BE2C (cell line): ENCODE measurements at places on chromosomes 11 and 22.

GRCh38 chr11:117489999-117490679, 162.5 kb downstream of the CEP164 start:
- no peak for DNase-seq

DNA sequence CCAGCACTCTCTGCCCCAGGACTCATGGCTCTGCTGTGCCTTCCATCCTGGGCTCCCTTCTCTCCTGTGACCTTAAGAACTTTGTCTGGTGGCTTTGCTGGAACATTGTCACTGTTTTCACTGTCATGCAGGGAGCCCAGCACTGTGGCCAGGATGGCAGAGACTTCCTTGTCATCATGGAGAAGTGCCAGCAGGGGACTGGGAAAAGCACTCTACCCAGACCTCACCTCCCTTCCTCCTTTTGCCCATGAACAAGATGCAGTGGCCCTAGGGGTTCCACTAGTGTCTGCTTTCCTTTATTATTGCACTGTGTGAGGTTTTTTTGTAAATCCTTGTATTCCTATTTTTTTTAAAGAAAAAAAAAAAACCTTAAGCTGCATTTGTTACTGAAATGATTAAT, 2.9 kb upstream of the TTC36 start:
- no peak for DNase-seq

- DNase-seq, result peak; percentile 81
Measured at GRCh38 chr11:46389450-46390330, 1.9 kb downstream of the CHRM4 start.

GRCh38 chr11:62142921-62143320, 19.1 kb downstream of the INCENP start:
- no peak for DNase-seq

- no peak for DNase-seq
Measured at GRCh38 chr11:109241988-109242536, 179.9 kb upstream of the C11orf87 start.

DNA sequence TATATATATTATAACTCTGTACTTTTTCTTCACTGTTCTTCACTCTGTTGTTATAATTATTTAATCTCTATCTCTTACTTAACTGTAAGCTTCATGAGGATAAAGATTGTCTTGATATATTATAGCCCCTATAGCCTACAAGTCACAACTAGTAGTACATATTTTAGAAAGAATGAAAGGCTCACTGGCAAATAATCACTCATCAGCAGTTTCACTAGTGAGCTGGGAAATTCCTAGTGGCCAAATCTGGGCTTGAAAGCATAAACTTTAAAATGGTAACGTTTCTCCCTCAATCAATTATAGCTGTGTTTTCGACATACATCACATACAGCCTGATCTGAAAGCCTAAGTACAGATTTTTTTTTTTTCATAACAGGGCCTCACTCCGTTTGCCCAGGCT, 42.5 kb downstream of the CTSC start:
- DNase-seq, result no peak

- DNase-seq, result peak; percentile 62
Measured at GRCh38 chr22:24503137-24503842, 8.2 kb downstream of the UPB1 start.

DNA sequence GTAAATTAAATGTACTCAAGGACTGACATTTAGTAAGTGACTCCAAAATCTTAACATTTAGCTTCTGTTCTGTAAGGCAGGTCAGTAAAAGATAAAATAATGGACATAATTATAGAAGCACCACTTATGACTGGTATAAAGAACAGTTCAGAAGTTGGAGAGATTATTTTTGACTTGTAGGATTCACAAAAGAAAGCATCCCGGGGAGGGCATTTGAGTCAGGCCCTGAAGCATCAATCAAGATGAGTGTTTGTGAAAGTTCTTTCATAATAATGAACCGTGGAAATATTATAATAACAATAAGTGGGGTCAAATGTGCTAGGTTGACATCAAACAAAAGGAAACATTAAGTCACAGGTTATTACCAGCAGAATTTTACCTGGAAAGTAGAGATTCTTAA, 201.9 kb downstream of the DDX10 start:
- DNase-seq, result no peak

DNA sequence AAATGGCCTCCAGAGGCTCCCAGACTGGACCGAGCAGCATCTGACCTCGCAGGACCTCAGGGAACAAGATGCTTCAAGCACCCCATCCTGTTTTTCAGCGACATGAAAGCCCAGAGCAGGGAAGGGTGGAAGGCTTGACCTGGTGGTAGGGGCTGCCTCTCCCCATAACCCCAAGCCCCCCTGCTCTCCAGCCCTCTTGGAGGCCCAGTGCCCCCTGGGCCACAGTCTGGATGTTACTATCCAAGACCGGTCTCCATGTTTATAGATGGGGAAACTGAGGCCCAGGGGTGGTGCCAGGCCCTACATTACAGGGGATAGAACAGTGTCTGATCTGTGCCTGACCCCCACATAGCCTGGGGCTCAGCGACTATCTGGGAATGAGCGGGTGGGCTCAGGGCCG, 7.0 kb downstream of the FGF3 start:
- DNase-seq, result no peak

DNA sequence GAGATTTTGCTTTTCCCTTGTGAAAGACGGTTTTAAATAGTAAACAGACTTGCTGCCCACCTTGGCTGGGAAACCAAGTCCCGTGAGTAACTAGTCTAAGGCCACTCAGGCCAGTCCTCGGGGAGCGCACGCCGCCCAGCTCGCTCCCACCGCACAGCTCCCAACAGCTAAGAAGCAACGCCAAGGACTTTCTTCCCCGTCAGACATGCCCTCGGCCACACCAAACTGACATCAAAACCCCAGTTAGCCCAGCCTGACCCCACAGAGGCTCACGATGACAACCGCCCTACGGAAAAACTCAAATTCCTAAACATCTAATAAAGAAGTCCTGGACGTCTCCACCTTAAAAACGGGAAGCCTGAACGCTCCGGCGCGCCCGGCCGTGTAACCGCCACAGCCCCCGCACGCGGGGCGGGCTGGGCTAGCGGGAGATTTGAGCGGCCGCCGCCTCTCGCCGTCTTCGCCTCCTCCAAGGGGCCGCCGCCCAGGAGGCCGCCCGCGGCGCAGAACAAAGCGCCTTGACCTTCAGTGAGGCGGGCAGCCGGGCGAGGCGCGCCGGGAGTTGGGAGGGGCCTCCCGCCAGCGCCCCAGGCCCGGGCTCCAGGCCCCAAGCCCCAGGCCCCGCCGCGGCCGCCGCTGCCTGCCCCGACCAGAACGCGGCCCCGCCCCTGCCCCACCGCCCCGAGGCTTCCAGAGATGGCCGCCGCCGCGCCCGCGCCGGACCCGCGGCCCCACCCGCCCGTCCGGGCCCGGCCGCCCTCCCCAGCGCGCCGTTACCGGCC, 486 bp downstream of the NAP1L4 start:
- DNase-seq, result no peak

DNA sequence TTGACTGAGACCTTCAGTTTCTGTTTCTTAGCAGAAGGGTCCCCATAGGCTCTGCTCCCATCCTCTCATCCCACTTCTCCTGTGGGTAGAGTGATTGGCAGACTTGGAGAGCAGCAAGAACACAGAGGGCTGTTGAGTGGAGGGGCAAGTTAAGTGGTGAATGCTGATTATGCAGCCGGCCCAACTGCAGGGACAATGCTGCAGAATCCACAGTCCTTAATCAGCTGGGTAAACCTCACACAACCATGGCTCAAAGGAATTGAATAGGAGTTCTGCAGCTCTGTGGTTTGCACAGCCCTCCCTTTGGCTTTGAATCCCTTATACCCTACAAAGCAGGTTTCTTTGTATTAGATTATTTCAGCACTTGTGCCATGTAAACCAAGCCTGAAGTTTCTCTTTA, 161.1 kb downstream of the NAV2 start:
- no peak for DNase-seq

- DNase-seq, result peak; percentile 36
Measured at GRCh38 chr11:76292583-76293188, 86.4 kb upstream of the WNT11 start.

- DNase-seq, result no peak
Measured at GRCh38 chr22:28297504-28297903, 378.4 kb upstream of the PITPNB start.

DNA sequence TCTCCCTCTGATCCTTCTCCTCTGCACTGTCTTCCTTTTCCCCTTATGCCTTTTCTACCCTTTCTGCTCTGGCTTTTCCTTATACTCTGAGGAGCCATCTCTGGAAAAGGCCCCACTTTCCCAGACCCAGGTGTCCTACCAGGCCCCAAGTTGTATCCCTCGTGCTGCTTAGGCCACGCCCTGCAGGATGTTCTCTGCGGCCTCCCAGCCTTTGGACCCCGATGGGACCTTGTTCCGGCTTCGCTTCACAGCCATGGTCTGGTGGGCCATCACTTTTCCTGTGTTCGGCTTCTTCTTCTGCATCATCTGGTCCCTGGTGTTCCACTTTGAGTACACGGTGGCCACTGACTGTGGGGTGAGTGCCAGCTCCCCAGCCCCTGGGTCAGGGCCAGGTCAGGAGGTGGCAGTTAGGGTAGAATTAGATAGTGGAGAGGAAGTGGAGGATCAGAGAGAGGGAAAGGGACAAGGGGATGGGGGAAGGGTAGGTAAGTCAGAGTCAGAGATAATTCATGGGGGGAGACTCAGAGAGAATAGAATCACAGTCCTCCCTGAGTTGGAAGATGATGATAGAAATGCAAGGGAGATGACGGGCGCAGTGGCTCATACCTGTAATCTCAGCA, 8.9 kb downstream of the PGAP2 start:
- DNase-seq, result no peak

GRCh38 chr11:119505861-119506260, 82.9 kb upstream of the THY1 start:
- DNase-seq, result peak; percentile 77

GRCh38 chr22:39408807-39409206, 9.2 kb downstream of the TAB1 start:
- no peak for DNase-seq

DNA sequence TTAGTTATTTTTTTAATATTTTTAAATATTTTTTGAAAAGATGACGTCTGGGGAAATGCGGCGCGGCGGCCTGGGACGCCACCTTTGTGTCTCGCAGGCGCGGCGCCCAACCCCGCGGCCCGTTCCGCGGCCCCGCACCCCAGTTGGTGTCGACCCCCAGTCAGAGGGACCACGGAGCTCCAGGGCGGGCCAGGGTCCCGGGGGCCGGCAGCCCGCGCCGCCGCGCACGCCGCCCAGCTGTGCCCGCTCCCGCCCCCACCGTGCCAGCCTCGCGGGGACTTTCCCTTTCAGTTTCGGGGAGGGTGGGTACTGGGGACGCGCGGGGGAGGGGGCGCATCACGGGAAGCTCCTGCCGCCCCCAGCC, 1.6 kb downstream of the CCND1 start:
- no peak for DNase-seq

DNA sequence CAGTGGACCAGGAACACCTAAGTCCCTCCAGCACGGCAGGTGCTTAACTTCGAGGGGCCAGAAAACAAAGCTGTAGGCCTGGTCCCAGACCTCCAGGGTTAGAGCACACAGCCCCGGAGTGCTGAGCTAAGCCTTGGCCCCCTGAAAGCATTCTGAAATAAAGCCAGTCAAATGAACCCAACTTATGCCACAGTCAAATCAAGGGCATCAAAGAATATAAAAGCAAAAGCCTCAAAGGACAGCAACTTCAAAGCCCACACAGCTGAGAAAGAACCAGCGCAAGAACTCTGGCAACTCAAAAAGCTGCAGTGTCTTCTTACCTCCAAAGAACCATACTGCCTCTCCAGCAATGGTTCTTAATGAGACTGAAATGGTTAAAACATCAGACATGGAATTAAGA, 39.1 kb downstream of the TMEM123 start:
- no peak for DNase-seq

GRCh38 chr11:76167590-76167989, 38.7 kb downstream of the WNT11 start:
- DNase-seq, result no peak

DNA sequence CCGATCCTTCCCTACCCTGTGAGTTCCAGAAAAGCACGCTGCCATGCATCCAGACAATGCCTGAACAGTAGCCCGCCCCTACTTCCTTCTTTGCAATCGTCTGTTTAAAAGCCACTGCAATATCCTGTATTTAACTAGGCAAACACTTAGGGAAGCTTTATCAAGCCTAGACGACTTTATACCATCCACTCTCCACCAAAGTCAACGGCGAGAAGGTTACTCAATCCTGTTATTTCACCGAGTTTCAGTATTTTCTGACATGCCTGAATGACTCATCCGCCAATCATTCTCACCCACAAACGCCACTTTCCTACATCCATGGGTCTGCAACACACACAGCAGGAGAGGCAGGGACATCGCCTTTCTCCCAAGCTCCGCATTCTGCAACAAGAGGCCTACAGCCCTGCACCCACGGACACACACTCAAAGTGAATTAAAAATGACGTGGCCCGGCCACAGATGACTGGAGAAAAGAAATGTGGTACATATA, 9.3 kb downstream of the CELSR1 start:
- no peak for DNase-seq

- DNase-seq, result no peak
Measured at GRCh38 chr22:26323013-26323412, 106.0 kb upstream of the ASPHD2 start.

DNA sequence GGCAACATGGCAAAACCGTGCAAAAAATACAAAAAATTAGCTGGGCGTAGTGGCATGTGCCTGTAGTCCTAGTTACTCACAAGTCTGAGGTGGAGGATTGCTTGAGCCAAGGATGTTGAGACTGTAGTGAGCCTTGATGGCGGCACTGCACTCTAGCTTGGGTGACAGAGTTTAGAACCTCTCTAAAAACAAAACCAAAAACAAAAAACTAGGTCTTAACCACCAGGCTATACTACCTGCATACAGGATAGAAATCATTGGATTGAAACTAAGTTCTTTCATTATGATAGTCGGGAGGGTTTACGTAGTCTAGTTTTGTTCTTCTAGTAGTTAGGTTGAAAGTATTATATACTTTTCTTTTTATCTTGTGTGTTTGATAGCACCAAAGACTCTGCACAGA, 5.8 kb downstream of the RNF214 start:
- no peak for DNase-seq

DNA sequence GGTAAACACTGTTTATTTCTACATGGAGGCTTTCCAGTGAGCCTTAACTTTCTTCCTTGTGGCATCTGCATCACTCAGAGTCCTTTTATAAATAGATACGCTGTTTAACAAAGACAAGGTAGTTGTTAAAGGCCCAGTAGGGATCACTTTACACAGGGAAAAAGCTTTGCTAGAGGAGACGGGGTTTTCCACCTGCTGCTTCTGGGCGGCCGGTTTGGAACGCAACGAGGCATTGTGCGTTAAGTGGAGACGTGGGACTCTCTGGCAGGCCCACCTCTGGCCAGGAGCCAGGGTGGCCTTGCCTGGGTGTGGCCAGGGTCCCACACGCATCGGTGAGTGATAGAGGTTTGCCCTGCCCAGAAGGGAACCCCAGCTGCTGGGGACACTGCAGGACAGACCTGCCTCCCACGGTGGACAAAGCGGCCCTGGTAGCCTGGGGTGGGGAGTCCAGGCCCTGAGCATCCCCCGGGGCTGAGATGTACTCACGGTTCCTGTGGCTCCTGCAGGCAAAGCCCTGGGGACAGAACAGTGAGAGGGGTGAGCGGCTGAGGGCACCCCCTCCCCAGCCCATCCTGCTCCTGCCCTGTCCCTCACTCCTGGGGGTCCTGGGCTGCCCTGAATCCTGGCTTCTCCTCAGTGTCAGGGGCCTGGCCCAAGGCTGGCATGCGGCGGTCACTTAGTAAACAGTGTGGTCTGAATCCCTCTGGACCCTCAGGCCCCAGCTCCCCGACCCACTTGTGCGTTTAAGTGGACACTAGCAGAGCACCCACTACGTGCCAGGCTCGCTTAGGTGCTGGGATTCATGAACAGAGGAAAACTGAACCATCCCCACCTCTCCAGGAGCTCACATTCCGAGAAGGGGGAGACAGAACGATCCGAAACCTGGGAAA, 4.2 kb downstream of the IL17REL start:
- DNase-seq, result peak; percentile 14

GRCh38 chr11:72685560-72686480, 11.6 kb upstream of the PDE2A start:
- DNase-seq, result no peak
